ENCODE measurements at places on chromosomes 16 and 17.

GRCh38 chr17:78774453-78774852 is 7.6 kb downstream of the CYTH1 start:
- DNase-seq = no peak

DNA sequence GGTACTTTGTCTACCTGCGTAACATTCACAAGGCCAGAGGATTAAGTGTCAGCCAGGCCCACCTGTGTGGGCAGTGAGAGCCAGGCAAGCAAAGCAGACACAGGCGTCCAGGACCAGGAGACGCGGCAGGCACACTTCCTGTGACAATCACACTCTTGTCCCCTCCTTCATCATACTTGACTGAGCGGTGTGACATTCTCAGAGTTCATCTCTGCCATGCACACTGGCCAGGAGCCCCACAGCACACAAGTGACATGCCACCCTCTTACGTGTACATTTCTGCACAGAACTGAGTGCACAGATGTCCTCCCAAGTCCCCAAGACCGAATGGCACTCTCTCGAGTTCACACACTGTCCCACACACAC is 8.7 kb downstream of the PPP1R9B start:
- no peak for DNase-seq

DNA sequence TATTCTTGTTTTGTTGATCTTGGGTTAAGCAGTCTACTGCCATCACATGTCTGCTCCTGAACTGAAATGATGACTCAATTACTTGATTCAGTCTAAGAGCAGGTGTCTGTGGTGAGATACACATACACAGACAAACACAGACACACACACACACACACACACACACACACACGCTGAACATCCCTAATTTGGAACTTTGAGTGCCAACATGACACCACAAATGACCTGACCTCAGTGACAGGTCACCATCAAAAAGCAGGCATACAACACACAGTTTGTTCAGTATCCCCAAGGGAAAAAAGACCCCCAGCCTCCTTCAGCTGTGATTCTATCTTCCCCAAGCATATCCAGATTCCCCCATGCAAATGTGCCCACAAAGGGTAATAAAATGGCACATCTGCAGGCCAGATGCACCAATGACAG is 130.1 kb upstream of the TMEM97 start:
- no peak for DNase-seq

GRCh38 chr17:27550291-27550930 is 80.6 kb upstream of the LGALS9 start:
- no peak for DNase-seq

DNA sequence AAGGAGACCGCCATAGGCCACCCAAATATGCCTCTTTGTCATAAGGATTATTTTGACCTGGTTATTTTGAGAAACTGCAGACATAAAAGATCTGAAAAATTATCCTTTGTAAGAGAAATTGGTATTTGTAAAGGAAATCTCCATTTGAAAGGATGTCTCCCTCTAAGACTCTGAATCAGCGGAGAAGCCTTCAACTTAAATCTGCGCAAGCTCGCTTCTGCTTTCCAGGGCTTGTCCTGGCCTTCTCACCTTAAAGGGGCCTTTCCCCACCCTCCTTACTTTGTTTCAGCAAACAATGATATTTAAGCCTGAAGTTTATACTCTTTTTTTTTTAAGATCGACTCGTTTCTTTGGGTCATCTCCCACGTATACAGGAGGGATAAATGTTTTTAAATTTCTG is 34.5 kb downstream of the HSBP1 start:
- DNase-seq = no peak
